Activated CD8-positive, alpha-beta memory T cell treated with anti-CD3 and anti-CD28 coated beads, Interleukin-2, amount 10 ng/mL, durations not matched to agents 7 days and 5 days (primary cell): ENCODE measurements at places on chromosomes 16 and 17. TPM values are rescaled to one million over a fixed set of nuclear protein-coding genes. Genes with fewer than 3 reads are reported as not detected.

The PMFBP1 gene
- total RNA-seq: 2.1 TPM

DNA sequence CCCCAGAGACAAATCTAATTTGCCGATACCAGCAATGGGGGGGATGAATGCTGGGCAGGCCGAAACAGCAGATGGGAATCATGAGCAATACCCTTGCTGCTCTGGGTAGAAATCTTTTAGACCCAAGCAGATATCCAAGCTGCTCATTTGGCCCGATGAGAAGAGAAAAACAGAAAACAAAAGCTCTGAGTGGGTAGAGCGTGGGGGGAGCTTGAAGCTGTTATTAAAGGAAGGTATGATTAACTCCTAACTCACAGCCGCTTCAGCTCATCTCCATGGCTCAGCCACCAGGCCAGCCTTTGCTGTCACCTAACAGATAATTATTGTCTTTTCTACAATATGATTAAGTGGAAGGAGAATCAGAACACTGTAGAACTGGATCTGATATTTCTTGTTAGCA, 58.3 kb downstream of the VPS35L start:
- DNase-seq: no peak

The ARHGAP44 gene
- total RNA-seq: not detected

GRCh38 chr16:77868478-77868877, 80.1 kb downstream of the VAT1L start:
- peak; percentile 41 for DNase-seq

DNA sequence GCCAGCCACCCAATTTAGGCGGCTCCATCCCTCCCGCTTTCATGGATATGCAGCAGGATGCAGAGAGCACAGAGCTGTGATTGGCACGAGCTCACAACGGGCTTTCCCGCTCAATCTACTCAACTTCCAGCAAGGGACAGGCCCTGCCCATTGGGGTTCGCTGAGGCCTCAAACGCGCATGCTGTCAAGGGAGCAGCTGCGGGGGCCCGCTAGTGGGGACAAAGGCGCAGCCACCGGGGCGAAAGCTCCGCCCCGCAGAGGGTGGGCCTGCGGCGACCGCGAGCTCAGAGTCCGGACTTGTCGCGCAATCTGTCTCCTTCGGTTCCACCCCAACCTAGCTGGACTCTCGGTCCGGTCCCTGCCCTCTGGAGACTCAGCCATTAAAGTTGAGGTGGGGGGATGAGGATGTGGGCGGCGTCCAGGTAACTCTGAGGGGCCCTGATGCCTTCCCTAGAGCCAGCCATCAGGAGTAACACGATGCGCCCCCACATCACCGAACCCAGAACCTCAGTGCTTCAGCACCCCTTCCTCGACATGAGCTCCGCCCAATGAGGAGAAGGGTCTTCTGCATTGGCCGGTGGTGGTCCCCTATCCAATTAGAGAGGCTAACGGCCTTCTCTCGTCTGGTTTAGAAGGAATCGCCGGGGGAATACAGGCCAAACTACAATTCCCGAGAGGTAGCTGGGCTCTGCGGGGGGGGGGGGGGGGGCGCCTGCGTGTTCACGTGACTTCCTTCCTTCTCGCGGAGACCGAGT, 489 bp upstream of the NFATC3 start:
- DNase-seq: peak; percentile 96

GRCh38 chr17:14366199-14366598, 65.3 kb downstream of the HS3ST3B1 start:
- DNase-seq: no peak

The ZNF19 gene
- total RNA-seq: 1.8 TPM

The NPIPB9 gene
- total RNA-seq: 2.0 TPM
